ENCODE measurements at places on chromosomes 1 and 21. TPM values are rescaled to one million over a fixed set of nuclear protein-coding genes. Genes with fewer than 3 reads are reported as not detected.

The CXADR gene
- total RNA-seq = not detected

The PAQR6 gene
- total RNA-seq = 7.6 TPM

- H3K27ac ChIP-seq = no peak overlapping the region
- peaks cover 45% of the 10 kb centered on the region for H3K36me3 ChIP-seq
- no peaks in the 10 kb centered on the region for H3K4me1 ChIP-seq
- no peak for DNase-seq
- H3K4me3 ChIP-seq = no peak overlapping the region
- H3K27me3 ChIP-seq = no peaks in the 10 kb centered on the region
Observed at GRCh38 chr21:32322676-32323075, 24.0 kb downstream of the MRAP start.

DNA sequence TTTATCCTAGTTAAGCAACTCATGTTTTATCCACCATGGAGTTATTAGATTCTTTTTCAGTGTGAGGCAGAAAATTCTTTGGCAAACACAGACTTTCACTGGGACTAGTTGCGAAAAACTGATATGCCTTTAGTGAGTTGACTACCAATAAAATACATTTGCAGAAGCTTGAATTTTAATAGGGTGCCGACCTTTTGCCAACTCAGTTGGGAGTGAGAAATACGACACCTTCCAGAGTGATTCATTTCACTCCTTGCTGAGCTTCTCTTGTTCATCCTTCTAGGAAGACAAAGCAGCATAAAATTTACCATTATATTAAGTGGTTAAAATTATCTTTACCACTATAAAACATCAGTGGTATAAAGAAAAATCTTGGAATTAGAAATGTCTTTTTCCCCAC lies 1.2 kb upstream of the KRTAP23-1 start:
- no peaks in the 10 kb centered on the region for H3K36me3 ChIP-seq
- H3K27ac ChIP-seq = no peak overlapping the region
- no peaks in the 10 kb centered on the region for H3K4me1 ChIP-seq
- H3K4me3 ChIP-seq = no peak overlapping the region
- H3K27me3 ChIP-seq = no peaks in the 10 kb centered on the region

DNA sequence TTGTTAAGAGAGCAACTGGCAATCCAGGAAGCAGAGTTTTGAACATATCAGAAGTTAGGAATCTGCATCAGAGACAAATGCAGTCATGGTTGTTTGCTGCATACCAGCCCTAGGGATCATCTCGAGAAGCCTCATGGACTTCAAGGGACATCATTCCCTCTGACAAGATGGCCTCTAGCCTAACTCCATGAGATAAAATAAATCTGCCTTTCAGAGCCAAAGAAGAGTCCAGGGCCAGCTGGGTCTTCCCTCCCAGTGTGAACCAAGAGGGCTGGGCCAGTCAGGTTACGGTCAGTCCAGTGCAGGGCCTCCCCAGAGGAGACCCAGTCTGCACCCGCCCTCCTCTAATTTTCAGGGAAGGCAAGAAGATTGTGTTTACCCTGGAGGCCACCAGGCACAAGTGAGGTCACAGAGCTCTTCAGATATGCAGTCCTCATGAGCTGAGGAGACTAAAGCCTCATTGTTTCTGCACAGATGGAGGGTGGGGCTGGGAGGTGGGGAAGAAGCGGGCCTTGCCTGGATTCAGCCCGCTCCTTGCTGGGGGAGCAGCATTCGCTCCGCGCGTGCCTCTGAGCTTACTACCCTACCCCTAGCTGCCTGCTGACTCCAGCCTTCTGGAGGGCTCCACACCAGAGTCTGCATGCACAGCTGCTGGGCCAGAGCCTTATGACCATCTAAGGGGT lies 52.8 kb downstream of the CAPN2 start:
- H3K27ac ChIP-seq = no peak overlapping the region
- H3K36me3 ChIP-seq = no peaks in the 10 kb centered on the region
- H3K27me3 ChIP-seq = no peaks in the 10 kb centered on the region
- no peak overlapping the region for H3K4me3 ChIP-seq
- H3K4me1 ChIP-seq = no peaks in the 10 kb centered on the region

- no peaks in the 10 kb centered on the region for H3K4me1 ChIP-seq
- no peak overlapping the region for H3K4me3 ChIP-seq
- no peaks in the 10 kb centered on the region for H3K27me3 ChIP-seq
- DNase-seq = no peak
- no peaks in the 10 kb centered on the region for H3K36me3 ChIP-seq
Observed at GRCh38 chr21:17455451-17455850, 57.4 kb upstream of the CXADR start.

DNA sequence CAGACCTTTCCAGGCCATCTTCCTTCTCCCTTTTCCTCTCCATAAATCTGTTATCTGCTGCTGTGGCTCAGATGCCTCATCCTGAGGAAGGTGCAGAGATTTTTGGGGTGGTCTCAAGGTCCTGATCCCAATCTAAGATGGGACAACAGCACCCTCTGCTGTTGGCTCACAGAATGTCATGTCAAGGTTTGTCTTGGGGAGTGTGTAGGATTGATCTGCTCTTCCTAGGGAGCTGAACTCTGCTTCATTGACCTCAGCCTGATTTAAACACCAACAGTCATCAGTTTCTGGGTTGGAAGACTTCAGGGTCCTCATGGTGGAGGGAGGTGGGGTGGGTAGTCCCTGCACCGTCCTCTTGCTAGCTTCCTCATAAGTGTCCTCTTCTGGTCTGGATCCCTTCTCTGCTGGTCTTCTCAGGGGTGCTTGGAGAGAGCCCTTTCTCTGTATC lies 62.8 kb upstream of the LAX1 start:
- no peak overlapping the region for H3K4me3 ChIP-seq
- H3K36me3 ChIP-seq = no peaks in the 10 kb centered on the region
- H3K27ac ChIP-seq = no peak overlapping the region
- no peaks in the 10 kb centered on the region for H3K27me3 ChIP-seq

- H3K27me3 ChIP-seq = no peaks in the 10 kb centered on the region
- no peaks in the 10 kb centered on the region for H3K36me3 ChIP-seq
- no peak overlapping the region for H3K4me3 ChIP-seq
- H3K4me1 ChIP-seq = peaks cover 3% of the 10 kb centered on the region
- H3K27ac ChIP-seq = no peak overlapping the region
Observed at GRCh38 chr1:235920596-235921375, 54.1 kb upstream of the LYST start.

- no peaks in the 10 kb centered on the region for H3K36me3 ChIP-seq
- no peak overlapping the region for H3K27ac ChIP-seq
- H3K27me3 ChIP-seq = no peaks in the 10 kb centered on the region
- H3K4me3 ChIP-seq = no peak overlapping the region
Observed at GRCh38 chr1:11541956-11542355, 63.0 kb downstream of the DISP3 start.

DNA sequence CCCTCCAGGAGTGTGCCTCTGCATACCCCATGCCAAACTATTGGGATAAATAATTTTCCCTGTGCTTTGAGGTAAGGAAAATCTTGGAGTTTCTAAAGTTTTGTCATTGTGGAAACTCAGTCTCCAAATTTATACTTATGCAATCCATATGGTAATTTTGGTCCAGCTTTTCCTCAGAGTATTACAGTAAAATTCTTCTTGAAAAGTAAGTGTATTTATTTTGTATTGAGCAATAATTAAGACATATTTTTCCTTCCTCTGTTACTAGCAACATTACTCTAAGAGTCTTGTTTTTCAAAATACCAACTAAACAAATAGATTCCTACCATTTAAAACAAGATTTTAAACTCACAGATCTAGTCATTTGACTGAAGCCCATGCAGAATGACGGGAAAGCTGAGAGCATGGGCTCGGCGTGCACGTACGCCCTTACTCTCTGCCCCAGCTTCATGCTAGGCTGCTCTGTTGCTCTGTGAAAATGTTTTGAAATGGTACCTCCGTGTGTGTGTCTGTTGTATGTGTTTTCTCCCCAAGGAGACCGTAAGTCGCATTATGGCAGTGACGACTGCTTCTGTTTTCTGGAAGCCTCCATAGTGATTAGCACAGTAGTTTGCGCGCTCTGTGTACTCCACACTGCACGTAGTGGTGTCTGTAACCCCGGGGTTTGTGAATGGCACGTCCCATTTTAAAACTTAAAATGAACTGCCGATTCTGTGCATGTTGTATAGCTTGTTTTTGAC lies 165.3 kb downstream of the SDCCAG8 start:
- peaks cover 7% of the 10 kb centered on the region for H3K4me1 ChIP-seq
- no peaks in the 10 kb centered on the region for H3K36me3 ChIP-seq
- no peaks in the 10 kb centered on the region for H3K27me3 ChIP-seq
- no peak overlapping the region for H3K4me3 ChIP-seq
- peak; percentile 27 for DNase-seq

GRCh38 chr21:37165586-37165985 lies 92.5 kb downstream of the TTC3 start:
- H3K4me3 ChIP-seq = no peak overlapping the region
- no peak for DNase-seq
- H3K36me3 ChIP-seq = peaks cover 57% of the 10 kb centered on the region
- peak overlapping the region; percentile 34 for H3K27ac ChIP-seq
- H3K4me1 ChIP-seq = peaks cover 21% of the 10 kb centered on the region
- H3K27me3 ChIP-seq = no peaks in the 10 kb centered on the region

DNA sequence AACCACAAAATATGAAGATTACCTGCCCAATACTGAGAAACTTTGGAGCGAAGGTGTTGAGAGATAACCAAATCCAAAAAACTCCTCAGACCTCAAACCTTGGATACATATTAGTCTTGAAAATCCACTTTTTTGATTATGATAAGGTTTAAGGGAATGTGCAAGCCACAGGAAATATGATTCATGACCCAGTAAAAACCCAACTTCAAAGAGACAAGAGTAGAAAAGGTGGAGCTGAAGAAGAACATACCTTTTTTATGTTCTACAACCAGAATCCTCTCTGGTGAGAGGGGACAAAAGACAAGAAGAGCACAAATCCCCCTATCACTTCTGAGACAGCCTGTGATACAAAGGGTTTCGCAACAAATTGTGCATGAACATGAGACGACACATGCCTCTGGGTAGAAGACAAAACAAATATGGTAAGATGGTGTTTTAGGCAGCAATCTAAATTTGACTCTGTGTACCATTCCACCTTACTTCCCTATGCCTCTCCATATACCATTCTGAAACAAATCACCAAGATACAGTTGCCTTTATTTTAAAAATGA lies 37.3 kb downstream of the COL24A1 start:
- no peaks in the 10 kb centered on the region for H3K4me1 ChIP-seq
- no peak for DNase-seq
- H3K27ac ChIP-seq = no peak overlapping the region
- H3K27me3 ChIP-seq = no peaks in the 10 kb centered on the region
- no peak overlapping the region for H3K4me3 ChIP-seq

DNA sequence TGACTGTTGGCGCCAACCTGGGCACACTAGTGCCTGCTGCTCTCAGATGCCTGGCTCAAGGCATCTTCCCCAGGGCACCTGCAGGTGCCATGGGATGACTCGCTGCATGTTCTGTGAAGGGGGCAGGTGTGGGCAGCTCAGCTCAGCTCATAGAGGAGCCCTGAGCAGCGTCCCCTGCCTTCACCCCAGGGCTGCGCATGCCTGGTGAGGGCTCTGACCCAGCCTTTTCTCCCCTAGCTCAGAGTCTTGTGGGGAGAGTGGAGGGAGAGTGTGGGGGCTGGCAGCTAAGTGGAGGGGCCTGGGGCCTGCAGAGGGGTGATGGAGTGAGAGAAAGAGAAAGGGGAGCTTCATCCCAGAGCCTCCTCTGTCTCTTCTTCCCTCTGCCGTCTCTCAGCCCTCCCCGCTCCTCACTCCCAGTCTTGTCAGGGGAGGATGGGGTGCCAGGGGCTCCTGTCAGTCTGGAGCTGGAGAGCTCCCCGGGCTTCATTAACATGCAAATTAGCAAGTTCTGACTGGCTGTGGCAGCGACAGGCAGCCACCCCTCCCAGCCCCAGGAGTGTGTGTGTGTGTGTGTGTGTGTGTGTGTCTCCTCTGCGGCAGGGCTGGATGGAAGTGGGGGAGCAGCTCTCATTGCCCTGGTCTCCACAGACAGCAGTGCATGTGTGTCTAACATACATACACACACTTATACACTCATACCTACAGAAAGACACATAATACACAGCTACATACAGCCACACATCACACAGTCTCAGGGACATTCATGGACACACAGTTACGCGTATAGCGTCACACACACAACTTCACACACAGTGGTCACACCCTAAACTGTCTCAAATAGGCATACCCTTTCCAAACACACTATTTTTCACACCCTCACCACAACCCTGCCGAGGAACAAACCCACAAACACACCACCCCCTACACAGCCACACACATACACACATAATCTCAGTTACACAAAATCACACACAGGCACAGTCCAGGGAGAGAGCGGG lies 34.0 kb downstream of the FOXO6 start:
- H3K27ac ChIP-seq = no peak overlapping the region
- H3K4me3 ChIP-seq = no peak overlapping the region
- no peaks in the 10 kb centered on the region for H3K36me3 ChIP-seq

GRCh38 chr1:18532390-18533170 lies 51.9 kb downstream of the KLHDC7A start:
- H3K27me3 ChIP-seq = no peaks in the 10 kb centered on the region
- peaks cover 13% of the 10 kb centered on the region for H3K4me1 ChIP-seq
- H3K36me3 ChIP-seq = no peaks in the 10 kb centered on the region
- no peak overlapping the region for H3K4me3 ChIP-seq
- DNase-seq = no peak

- no peaks in the 10 kb centered on the region for H3K4me1 ChIP-seq
- DNase-seq = peak; percentile 91
- H3K27ac ChIP-seq = no peak overlapping the region
- H3K27me3 ChIP-seq = no peaks in the 10 kb centered on the region
- H3K4me3 ChIP-seq = no peak overlapping the region
Observed at GRCh38 chr1:215710036-215710898, 143.2 kb downstream of the KCTD3 start.

- no peak overlapping the region for H3K4me3 ChIP-seq
- no peaks in the 10 kb centered on the region for H3K4me1 ChIP-seq
- DNase-seq = no peak
- no peaks in the 10 kb centered on the region for H3K27me3 ChIP-seq
- H3K27ac ChIP-seq = no peak overlapping the region
Observed at GRCh38 chr1:16266411-16267118, 29.6 kb upstream of the CPLANE2 start.

DNA sequence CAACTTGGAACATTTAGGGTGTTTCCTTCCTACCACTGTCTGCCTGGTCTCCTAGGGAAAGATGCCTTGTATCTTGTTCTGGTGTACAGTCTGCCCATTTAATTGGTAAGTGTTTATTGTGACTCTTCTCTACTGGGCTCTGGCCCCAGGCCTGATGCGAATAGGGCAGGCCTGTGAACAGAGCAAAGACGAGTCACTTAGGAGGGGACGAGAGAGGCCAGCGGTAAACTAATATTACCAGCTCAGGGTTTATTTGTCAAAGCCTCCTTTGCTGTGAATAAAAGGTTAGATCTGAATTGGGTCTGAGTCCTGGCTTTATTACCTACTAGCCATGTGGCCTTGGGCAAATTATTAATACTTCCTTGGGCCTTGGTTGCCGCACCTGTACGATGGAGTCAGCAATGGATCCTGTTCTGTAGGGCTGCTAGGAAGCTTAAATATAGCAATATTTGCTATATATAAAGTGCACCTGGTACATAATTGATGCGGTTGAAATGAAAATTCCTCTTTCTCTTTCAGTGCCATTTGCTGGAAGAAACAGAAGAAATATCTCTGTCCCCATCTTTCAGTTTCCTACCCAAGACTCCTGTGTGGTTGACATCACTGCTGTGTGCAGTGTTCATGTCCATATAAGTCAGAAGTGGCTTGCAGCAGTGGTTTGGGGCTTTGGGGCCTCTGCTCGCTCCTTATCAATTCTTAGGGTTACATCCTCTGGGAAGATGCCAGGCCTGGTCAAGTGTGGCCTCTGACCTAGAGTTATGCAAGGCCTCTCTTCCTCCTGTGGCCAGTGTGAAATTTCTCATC lies 32.4 kb downstream of the MAPKAPK2 start:
- no peaks in the 10 kb centered on the region for H3K4me1 ChIP-seq
- H3K27me3 ChIP-seq = no peaks in the 10 kb centered on the region
- H3K27ac ChIP-seq = no peak overlapping the region
- no peaks in the 10 kb centered on the region for H3K36me3 ChIP-seq
- H3K4me3 ChIP-seq = no peak overlapping the region
